AG04450 (cell line): ENCODE measurements at places on chromosomes 7 and 10. TPM values are rescaled to one million over a fixed set of nuclear protein-coding genes. Genes with fewer than 3 reads are reported as not detected.

DNA sequence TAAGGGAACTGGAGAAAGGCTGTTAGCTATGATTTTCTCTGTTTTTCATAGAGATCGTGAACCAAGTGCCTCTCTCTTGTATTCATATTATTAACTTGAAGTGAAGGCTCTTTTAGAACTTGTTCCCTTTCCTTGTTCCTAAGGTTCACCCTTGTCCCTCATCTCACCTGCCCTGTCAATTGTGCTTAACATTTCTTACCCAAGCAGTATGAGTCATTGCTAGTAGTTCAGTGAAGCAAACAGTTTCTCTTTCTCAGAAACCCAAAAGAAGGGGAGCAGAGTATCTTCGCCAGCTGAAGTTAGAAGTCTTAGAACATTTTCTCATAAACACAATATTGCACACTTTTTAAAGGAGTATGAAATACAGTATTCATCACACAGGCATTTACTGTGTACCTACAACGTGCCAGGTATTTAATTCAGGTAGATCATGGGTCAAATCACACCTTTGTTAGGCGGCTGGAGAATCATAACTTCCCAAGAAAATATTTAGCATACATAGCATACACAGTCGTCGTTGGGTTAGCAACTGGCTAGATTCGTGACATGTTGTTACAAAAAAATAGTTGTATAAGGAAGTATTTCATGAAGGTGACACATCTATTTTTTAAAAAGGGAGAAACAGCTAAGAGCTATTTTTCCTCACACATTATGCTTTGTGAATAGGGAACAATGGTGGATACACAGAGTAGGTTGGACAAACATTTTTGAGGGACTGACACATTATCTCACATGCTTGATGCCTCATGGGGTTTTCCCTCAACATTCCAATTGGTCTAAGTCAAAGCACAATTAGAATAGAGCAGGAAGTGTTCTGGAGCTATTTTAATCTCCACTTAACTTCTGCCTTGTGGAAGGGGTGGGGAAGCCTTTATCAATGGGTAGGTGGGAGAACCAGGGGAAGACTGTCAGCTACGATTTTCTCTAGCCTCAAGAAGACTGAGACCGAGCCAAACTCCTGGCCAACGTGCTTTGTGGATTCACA lies 13.2 kb downstream of the HDAC9 start:
- DNase-seq = peak; percentile 79

- DNase-seq = no peak
Observed at GRCh38 chr7:27822245-27822644, 82.3 kb downstream of the TAX1BP1 start.

DNA sequence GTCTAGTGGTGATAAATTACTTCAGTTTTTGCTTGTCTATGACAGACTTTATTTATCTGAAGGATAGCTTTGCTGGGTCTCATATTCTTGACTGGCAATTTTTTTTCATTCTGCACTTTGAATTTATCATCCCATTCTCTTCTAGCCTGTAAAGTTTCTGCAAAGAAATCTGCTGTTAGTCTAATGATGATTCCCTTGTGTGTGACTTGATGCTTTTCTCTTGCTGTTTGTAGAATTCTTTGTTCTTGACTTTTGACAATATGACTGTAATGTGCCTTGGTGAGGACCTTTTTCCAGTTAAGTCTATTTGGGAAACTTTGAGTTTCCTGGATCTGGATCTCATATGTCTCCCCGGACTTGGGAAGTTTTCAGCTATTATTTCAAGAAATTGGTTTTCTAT lies 59.3 kb upstream of the TMEM140 start:
- no peak for DNase-seq

- DNase-seq = no peak
Observed at GRCh38 chr7:28225576-28225975, 45.0 kb upstream of the JAZF1 start.

- no peak for DNase-seq
Observed at GRCh38 chr10:123637326-123637880, 28.8 kb upstream of the GPR26 start.

DNA sequence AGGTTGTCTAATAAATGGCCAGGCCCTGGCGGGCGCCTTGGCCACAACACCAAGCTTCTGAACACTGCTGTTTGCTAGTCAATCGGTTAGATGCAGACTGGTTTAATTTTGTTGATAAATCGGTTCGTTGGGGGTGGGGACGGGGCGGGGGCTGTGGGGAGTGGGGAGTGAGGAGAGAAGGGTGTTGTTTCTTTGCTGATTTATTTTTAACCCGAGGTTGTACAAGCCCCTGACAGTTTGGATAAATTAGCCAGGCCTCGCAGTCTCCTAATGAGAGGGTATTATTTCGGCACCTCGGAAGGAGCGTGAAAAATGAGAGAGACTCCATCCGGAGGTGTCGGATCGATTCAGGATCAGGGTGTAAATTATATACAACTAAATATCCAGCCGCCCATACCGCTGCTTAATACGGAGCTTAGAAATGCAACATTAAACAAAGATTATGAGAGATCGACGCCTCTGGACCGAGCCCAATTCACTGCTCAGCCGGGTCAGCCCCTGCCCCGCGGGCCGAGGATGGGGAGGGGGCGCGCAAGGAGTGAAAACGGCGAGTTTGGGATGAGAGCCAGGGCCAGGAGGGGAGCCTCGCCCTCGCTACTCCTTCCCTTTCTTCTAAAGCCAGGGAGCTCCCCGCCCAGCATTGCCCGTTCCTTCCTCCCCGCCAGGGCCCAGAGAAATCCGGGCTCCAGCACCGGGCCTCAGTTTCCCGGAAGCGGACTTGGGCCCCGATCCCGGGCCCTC lies 8.0 kb downstream of the UNCX start:
- no peak for DNase-seq

GRCh38 chr10:124292911-124293615 lies 125.7 kb downstream of the OAT start:
- DNase-seq = no peak

DNA sequence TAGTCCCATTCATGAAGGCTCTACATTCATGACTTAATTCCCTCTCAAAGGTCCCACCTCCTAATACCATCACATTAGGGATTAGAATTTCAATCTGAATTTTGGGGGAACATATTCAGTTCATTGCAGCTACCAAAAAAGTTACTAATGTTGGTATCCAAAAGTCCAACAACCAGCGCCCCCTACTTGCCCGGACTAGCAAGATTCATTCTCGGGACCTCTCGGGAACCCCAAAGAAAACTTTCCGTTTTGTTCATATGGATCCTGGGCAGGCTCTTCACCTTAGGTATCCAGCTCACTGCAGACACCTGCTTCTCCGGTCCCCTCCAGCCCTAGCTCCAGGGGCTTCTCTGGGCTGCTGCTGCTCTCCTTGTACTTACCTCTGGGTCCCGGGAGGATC lies 8.9 kb upstream of the GRK5 start:
- no peak for DNase-seq

DNA sequence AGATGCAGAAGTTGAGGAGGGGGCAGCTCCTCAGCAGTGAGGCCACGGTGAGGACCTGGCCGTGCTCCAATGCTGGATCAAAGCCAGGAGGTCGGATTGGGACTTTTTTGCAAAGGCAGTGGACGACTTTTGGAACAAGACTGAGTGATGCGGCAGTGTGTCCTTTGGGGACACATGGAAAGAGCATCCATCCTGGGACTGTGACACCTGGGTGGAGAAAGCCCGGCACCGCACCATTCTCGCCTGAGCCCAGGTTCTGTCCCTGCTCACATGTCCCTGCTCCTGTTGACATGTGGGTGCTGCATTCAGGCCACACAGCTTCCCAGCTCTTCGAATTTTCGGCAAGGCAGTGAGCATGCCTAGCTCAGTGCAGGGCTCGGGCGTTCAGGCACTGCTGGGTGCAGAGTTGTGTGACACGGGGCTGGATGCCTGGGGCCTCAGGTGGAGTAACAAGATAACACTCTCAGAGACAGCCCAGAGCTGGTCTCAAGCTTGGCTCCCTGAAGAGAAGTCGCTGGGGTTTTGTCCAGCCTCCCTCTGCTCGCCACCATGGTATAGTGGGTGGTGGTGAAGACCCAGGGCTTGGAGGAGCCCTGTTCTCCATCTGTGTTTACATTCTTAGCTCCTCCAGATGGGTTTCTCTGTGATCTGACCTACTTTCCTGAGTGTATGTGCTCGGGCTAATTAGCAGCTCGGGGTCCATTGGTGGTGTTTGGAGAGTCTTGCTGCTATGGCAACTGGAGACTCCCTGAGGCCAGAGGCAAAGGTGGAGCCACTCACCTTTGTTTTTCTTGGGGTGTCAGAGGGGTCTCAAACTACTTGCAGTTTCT lies 111.7 kb upstream of the BTBD16 start:
- no peak for DNase-seq

GRCh38 chr10:97000487-97001182 lies 168.5 kb downstream of the LCOR start:
- DNase-seq = no peak

DNA sequence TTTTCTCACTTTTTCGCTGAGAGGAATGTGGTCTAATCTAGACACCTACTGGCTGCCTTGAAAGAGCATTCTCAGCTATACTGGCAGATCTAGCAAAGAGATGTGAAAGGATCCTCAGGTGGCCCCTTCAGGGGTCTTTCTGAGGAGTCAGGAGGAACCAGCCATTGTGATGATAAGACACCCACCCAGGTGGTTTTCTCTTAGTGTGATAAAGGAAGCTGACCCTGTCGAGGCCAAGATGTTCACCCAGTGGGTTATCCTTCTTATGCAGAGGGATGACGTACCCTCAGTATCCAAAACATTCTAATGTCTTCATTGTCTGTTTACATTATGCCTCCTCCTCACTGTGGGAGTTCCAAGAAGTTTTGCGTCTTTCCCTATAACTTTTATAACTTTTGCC lies 98.3 kb upstream of the LRGUK start:
- no peak for DNase-seq

DNA sequence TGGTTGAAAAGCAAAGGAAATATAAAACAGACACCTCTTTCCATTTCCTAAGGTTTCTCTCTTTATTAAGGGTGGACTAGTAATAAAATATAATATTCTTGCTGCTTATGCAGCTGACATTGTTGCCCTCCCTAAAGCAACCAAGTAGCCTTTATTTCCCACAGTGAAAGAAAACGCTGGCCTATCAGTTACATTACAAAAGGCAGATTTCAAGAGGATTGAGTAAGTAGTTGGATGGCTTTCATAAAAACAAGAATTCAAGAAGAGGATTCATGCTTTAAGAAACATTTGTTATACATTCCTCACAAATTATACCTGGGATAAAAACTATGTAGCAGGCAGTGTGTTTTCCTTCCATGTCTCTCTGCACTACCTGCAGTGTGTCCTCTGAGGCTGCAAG lies 154.4 kb upstream of the LANCL2 start:
- no peak for DNase-seq

- no peak for DNase-seq
Observed at GRCh38 chr7:102101926-102102325, 184.7 kb upstream of the SH2B2 start.

- no peak for DNase-seq
Observed at GRCh38 chr7:7565746-7566650, 686 bp upstream of the MIOS start.

DNA sequence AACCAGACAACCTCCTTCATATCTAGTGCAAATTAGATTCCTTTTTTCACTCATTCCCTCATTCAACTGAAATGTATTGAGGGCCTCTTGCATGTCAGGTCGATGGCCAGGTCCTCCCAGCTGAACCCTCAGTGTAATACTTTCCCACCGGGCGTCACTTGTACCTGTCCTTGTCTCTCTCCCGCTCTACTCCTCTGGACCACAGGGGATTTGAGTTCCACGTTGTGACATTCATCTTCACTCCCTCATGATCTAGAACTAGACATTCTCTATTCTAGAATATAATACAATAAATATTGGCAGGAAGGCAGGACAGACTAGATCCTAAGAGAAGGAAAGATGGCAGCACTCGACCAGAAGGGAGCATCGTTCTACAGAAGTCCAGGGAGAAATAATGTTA lies 83.9 kb downstream of the WNT2 start:
- DNase-seq = no peak

DNA sequence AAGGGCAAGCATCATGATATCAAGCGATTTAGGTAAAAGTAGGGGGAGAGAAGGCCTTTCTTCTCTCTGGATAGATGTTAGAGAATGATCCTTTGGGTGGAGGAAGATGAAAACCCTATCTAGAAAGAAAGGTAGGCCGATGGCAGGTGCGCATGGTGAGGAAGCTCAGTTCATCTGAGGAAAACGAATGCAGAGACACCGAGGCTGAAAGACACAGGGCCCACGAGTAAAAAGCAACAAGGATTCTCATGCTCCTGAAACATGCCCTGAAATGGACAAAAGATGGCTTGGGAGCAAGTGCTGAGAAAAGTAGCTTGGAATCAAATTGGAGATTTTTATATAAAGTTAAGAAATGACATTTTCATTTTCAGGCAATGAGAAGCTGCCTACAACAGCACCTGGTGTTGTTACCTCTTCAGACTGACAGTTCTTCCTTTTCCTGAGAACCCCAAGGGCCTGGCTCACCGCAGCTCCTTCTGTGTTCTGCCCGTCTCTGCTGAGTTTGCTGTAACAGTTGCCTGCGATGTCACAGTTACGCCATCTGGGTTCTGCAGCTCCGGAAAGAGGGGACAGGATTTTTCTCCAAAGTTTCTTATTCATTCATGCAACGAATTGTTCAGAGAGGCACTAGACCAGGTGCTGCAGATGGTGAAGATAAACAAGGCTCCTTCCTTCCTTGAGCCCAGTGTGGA lies 402.0 kb upstream of the KLF6 start:
- DNase-seq = no peak

DNA sequence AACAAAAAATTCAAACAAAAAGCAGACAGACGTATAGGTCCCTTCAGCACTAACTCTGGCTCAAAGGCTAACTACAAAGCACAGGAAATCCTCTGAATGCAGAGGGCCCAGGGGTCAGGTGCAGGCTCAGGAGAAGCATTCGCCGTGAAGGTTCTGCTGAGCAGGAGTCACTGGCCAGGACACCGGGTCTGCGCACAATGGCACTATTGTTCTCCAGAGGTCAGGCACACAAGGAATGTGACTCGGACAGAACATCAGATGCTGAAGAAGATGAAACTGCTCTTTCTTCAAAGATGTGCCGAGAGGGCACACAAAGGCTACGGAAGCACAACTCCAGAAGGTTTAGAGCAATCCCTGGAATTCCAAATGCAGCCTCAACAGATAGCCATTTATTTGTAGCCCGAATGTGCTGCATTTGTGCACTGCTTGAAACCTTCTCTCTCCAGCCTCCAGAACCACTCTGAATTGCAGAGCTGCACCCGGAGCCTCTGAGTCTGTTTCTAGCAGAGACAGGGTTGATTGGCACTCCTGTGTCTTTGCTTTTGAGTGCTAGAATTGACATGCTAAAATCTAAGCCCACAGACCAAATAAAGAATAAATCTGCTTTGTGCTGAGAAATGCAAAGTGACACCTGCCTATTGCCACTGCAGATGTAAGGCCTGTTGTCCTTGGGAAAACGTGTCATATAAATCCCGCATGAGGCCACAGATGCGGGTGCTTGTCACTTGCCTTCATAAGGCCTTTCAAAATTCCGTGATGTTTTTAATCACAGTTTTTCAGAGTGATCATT lies 85.4 kb upstream of the AFAP1L2 start:
- DNase-seq = no peak

GRCh38 chr10:107434854-107435253 lies 270.3 kb upstream of the SORCS1 start:
- DNase-seq = no peak

The MYO1G gene
- not detected in 2 replicates for polyA plus RNA-seq

The BTBD16 gene
- polyA plus RNA-seq = not detected in 2 replicates

The SPDYE16 gene
- polyA plus RNA-seq = not detected in 2 replicates

The TAS2R3 gene
- polyA plus RNA-seq = 0.19 and 0.21 TPM in 2 replicates

The ARHGAP22 gene
- polyA plus RNA-seq = 8.2 and 9.6 TPM in 2 replicates

The FFAR4 gene
- polyA plus RNA-seq = not detected in 2 replicates

The SLC13A1 gene
- not detected in 2 replicates for polyA plus RNA-seq

The PSD gene
- 5.5 and 8.2 TPM in 2 replicates for polyA plus RNA-seq

The BHLHA15 gene
- polyA plus RNA-seq = not detected in 2 replicates

The IFIT3 gene
- 6.3 and 8.7 TPM in 2 replicates for polyA plus RNA-seq

The AKR1C1 gene
- polyA plus RNA-seq = 114 and 125 TPM in 2 replicates

The DMBT1 gene
- not detected in 2 replicates for polyA plus RNA-seq

The OSBPL3 gene
- 33.3 and 37.8 TPM in 2 replicates for polyA plus RNA-seq
